ENCODE measurements at places on chromosomes 2 and 18.
A peak's percentile ranks its signal among the peaks of the same experiment; 100 is the strongest.

DNA sequence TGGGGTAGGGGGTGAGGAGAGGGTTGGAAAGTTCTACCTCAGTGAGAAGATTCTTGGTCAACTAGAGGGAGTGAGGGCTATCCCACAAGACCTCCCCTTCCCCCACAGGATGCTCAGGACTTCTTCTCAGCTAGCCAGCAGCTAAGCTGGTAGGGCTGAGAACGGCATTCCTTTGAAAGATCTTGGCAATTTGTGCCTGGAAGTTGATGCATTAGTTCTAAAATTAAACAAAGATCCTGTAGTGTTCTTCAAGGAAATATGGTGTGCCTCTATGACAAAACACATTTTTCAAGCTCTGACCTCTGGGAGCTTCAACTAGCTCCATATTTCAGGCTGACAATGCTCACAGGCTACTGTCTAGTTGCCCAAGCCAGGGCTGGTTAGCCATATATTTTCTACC is 2.3 kb downstream of the LYPD1 start:
- DNase-seq, result no peak

DNA sequence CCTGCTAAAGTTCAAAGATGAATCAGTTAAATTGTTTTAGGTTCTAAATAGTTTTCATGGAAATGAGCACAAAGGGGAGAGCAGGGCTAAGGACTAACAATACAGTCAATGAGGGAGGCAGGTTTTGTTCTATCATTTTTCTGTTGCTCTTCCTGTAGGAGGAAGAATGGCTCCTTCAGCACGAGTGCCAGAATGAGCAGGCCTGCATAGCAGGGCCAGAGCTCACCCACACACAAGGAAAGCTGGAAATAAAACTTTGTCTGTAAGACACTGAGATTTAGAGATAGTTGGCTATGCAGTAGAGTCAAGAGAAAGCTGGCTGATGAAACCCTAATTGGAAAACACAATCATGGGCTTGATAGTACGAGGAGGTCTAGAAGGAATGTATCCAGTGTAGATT is 313.3 kb downstream of the MBD2 start:
- peak; percentile 2 for DNase-seq

GRCh38 chr2:28137221-28137620 is 246.7 kb downstream of the BABAM2 start:
- DNase-seq, result no peak

GRCh38 chr2:237149425-237149824 is 63.7 kb downstream of the COPS8 start:
- DNase-seq, result peak; percentile 17

GRCh38 chr2:240597054-240597418 is 10.5 kb downstream of the CAPN10 start:
- no peak for DNase-seq

- no peak for DNase-seq
These were observed 5.2 kb upstream of the RUFY4 start for GRCh38 chr2:218063896-218064295.

- DNase-seq, result no peak
These were observed 46.4 kb downstream of the ACYP2 start for GRCh38 chr2:54161660-54162424.

GRCh38 chr2:62994206-62994605 is 56.4 kb upstream of the OTX1 start:
- DNase-seq, result no peak

GRCh38 chr18:9838144-9838877 is 47.5 kb upstream of the TXNDC2 start:
- no peak for DNase-seq

DNA sequence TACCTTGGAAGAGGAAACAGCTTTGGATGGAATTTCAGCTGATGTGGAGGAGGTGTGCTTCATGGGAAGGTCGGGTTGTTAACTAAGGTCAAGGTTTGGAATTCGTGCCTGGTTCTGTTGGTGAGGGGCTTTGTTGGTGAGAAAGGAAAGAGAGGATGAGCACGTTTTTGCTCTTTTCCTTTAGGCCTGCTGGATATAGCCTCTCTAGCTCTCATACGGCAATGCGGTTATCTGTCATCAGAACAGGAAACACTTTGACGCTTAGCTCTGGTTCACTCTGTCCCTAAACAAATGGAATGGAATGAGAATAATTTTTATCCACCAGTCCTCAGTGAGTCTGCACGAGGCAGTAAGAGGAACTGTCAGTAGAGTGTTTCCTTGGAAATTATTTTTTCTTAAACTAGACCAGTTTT is 169.7 kb upstream of the NOSTRIN start:
- no peak for DNase-seq

DNA sequence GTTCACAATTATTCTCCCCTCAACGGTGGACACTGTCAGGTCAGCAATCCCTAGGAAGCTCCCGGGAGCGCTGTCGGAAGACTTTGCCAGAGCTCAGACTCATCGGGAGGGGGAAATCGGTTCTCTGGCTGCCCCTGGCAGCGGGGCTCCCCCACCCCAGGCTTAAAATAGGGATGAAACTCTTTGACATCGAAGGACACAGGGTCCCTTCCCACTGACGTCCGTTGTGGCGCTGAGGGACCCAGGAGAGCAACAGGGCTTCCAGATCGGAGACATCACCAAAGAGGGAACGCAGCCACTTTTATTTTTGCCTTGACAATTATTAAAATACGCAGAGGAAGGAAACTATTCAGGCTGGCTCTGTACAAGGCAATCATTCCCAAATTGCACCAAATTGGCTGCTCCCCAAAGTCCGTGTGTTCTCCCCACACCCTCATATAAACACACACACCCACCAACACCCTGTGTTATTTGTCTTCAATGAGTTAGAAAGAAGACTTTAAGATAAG is 249.0 kb downstream of the CDH20 start:
- no peak for DNase-seq

DNA sequence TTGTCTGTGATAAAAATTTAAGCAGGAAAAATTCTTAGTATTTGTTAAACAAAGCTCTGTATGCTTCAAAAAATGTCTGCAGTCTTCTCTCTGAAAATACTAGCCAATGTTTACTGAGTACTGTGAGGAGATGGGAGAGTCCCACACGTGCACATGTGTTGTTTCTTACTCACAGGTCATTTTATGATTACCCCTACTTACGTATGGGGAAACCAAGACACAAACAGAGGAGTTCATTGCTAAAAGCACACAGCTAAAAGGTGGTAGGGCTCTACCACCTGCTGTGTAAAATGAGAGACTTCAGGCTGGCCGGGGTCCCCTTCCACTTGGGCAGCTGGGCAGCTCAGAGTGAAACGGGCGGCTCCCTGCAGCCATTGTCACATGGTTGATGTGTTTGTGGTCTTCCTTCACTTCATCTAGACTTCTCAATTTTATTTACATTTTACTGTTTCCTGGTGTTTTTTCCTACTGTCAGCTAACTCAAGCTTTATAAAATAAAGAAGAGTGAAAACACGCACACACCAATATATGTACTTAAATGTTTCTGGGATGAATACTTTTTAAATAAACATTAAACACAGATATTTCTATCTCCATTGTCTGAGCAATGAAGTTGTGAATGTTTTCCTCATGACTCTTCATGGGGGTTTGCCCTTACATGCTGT is 71.2 kb downstream of the MBP start:
- no peak for DNase-seq

DNA sequence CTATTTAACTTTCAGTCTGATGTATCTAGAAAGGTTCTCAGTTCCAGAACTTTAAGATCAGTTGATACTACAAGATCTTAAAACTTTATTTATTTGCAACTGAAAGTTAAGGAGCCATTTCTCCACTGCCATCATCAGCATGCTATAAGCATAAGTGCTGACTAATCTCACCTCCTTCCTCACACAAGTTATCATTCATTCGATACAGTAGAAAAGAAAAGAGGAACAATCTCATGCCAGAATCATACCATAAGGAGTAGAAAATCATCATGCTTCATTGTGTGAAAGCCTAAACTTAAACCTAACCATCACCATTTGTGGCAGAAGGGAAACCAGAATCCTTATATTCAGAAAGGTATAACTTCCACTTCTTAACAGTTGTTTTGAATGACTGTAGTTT is 176.6 kb upstream of the NRXN1 start:
- no peak for DNase-seq

- no peak for DNase-seq
These were observed 51.5 kb upstream of the PHLPP1 start for GRCh38 chr18:62663731-62664336.

- DNase-seq, result no peak
These were observed 246.2 kb upstream of the ID2 start for GRCh38 chr2:8435608-8436007.

DNA sequence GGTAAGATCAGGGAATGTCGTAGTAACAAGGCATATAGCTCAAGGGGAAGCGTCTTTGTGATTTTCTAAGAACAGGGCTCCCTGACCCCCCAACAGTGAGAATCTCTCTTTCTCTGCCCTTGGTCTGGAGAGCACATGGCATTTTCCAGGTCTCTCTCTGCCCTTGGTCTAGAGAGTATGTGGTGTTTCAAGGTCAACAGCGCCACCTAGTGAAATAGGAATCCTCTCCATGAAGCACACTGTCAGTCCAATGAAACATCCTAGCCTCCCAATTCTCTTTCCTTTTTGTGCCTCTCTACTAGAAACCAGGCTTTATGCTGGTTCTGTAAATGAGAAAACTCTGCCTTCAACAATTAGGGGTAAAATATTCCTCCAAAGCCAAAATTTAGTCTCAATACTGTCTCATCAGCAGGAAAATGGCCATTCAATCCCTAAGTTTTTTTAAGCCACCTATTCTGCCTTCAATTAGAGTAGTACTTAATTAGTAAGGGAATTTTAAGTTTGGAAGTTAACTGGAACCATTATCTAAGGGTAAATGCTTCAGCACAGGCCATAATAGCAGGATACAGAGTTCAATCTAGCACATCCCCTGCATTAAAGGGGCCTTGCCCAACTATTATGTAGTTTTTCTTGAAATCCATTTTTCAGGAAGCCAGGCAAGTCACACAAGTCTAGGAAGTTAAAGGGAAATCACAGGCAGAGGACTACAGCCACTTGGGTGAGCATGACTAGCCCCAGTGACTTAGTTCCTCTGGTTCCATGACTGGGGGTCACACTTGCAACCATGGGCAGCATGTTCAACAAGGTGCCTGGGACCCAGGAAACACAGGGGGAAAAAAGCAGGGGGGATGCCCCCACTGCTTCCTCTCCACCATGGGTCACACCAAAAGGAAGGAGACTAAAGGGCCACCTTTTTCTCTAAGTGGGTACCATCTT is 12.4 kb downstream of the DYM start:
- DNase-seq, result no peak

DNA sequence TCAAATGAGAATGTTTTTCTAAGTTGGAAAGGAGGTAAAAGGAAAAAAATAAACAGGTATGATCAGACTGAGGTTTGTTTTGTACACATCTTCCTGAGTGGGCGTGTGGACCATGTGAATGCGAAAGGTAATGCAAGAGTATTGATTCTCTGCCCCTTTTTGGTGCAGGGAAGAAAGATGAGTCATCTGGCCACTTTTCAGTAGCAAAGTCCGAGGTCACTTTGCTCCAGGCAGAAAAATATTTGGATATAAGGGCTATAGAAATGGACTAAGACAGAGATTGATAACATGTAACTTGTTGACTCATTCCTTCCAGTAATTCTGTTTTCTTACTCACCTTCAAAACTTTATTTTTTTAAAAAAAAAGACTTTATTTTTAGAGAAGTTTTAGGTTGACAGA is 130.5 kb downstream of the DSEL start:
- no peak for DNase-seq

- DNase-seq, result no peak
These were observed 390.2 kb upstream of the TMEFF2 start for GRCh38 chr2:192584976-192585375.

- DNase-seq, result no peak
These were observed 181.9 kb upstream of the CDH7 start for GRCh38 chr18:65568866-65569265.

DNA sequence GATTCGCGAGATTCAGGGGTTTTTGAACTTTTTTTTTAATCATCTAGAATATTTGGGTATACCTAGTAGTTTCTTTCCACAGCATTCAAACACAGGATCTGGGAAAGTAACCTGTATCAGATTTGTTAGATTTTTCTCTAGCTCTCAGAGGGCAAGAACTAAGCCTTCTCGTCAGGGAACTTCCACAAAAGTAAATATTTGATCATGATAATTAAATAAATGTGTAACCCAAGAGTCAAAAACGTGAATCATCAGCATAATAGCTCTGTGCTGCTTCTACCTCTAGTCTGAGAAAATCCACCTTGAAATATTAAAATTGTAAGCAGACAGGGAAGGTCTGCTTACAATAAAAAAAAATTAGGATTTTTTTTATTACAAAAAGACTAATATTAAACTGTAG is 225.7 kb upstream of the SPOPL start:
- DNase-seq, result no peak

DNA sequence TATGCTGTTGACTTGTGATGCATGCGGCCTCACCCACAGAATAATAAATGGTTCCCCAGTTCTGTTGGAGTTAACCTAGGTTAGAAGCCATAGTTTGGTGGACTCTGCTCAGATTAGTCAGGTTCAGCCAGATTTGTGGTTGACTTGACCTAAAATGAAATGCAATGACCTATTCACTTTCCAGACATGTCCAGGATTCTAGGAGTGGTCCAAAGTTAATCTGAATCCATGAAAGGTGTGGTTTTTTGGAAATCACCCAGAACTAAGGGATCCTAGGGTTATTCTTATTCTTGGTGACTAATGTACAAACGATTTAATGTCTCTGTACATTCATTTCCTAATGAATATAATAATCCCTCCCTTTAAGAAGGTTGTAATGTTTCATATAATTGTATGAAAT is 88.9 kb upstream of the RBBP8 start:
- DNase-seq, result no peak

GRCh38 chr2:145095641-145096435 is 575.9 kb upstream of the ZEB2 start:
- no peak for DNase-seq

- DNase-seq, result no peak
These were observed 33.7 kb upstream of the NPAS2 start for GRCh38 chr2:100786297-100786658.

- DNase-seq, result no peak
These were observed 559 bp downstream of the HOXD1 start for GRCh38 chr2:176188774-176189680.

DNA sequence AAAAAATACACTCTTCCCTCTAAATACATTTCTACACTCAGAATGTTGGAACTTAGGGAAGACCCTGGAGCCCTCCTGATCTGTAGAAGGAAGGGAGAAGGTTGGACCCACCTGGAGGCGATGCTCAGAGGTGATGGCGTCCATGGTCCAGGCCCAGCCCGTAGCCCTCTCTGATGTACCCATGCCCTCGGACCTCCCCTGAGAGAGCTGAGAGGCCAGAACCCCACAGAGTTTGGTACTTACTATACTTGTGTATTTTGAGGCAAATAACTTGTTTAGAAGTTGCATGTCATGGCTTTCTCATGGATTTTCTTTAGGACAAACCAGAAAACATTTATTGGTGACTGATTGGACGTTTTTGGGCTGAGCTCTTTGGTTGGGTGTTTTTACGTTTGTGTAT is 10.5 kb downstream of the CTDP1 start:
- no peak for DNase-seq

DNA sequence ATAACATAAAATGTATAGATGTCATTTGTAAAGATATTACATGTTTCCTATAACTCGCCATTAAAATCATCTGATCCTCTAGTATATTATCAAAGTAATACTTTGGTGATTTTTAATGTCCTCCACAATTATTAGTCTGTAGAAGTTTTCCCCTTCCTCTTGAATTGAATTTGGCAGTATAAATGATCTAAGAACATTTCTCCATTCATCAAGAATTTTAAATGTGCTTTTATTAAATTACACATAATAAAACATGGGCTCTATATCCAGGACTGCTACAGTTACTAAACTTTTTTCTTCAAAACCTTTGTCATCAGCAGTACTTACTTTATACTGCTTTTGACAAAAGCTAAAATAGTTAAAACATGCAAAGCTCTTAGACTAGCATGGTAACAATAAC is 315.4 kb upstream of the ZC3H15 start:
- DNase-seq, result no peak

Measured in anterior cingulate cortex (tissue), 58 donors.